ENCODE measurements at places on chromosomes 6 and 20.

DNA sequence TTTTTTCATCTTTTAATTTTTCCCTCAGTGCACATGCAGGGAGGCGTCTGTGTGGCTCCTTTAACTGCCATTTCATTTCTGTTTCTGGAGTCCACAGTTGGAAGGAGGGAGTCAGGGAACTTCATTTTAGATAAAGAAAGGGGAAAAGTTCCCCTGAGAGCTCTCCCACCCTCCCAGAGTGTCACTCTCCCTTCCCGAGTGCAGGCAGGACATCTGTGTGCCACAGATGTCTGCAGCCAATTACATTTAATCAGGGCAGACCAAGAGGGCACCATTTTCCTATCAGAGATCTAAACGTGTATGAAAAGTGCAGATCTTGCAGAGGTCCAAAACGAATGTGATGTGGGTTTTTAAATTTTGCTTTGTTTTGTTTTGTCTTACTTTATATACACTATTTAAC lies 96.6 kb downstream of the PXDC1 start:
- no peak for DNase-seq

GRCh38 chr20:35801865-35802264 lies 30.1 kb downstream of the PHF20 start:
- no peak for DNase-seq

GRCh38 chr6:138582573-138582972 lies 83.3 kb upstream of the NHSL1 start:
- no peak for DNase-seq

DNA sequence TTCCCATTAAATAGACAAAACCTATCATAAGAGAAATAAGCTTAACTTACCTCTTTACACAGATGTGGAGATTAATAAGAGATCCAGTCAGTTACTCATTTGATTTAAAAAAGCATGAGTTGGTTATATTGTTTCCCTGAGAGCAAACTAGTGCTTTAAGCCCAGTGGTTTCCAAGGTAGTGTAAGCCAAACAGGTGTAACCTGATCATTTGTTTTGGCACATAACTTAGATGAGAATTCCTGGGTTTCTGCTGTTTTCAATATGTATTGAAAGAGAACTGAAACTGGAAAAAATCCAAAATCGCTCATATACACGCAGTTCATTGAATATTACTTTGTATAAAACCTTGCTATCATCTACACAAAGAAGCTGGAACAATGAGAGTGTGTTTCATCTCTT lies 30.5 kb upstream of the SMIM8 start:
- no peak for DNase-seq

GRCh38 chr6:26389349-26389894 lies 6.5 kb downstream of the BTN2A2 start:
- DNase-seq, result no peak

DNA sequence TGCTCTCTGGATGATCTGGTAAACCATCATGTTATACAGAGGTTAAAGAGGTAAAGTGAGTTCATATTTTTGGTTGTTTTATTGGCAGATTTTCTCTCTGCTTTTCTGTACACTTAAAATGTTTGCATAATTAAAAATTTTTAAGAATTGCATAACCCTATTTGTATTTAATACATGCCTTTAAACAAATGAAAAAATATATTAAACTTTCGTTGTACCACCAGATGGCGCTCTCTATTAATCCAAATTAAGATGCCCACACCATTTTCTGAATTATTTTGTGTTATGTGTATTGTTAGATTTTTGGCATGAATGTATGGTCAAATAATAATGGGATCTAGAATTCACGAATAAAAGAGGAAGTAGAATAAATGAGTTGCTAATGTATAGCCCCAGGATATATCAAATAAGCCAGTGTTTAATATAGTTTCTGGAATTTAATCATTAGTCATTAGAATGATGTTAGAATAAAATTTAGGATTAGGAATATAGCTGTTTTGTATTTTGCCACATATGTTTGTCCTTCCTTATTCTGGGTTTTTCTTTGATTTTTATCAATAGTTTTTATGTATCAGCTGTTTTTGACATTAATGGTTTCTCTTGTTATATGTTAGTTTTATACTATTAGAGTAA lies 38.9 kb downstream of the SMAP1 start:
- peak; percentile 70 for DNase-seq

DNA sequence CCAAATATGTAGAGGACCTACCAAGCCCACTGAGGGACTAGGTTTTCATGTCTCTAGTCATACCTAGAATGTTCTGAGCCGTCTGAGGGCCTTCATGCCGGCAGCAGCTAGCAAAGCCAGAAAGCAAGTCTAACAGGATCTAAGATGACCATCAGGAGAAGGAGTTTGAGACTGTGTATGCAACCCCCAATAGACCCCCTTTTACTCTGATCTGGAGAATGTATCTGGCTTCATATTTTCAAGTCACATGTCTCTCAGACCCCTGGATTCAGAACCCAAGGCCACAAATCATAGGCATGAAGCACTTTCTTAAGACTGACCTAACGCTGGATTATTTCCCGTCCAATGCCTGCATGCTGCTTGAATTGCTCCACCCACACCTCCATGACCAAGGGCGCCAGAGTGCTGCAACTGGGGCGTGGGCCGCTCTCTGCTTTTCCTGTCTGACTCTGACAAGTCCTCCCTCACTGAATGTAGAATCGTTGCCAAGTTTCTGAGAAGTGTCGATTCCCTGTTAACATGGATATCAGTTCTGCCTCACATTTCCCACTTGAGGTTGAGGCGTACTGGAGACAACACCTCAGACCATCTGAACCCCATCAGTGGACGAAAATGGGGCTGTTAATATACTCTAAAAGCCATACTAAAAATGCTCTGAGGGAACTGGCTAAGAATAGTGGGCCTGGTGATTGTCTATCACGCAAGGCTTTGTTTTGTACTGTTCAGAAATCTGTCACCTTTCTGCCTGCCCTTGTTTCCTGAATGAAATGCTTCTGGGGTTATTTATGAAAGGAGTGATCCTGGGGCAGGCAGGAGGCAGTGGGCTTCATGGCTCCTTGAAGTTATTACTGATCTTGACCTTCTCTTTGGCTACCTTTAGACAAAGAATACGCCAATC lies 23.9 kb upstream of the ASXL1 start:
- DNase-seq, result peak; percentile 63

DNA sequence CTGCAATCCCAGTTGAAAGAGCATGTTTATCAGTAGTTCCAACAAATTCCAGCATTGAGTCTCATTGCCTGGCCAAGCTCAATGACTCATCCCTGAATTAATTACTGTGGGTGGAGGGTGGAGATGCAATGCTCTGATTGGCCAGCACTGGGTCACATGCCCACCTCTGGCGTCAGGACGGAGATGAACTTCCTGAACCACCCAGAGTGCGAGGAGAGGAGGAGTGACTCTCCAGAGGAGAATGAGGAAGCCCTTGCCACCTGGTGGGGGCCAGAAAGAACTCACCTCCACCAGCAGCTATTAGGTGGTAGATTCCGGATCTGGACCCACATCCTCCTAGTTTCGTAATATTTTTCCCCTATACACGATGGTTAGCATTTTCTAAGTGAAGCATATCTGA lies 283.9 kb downstream of the TBC1D7 start:
- DNase-seq, result no peak

DNA sequence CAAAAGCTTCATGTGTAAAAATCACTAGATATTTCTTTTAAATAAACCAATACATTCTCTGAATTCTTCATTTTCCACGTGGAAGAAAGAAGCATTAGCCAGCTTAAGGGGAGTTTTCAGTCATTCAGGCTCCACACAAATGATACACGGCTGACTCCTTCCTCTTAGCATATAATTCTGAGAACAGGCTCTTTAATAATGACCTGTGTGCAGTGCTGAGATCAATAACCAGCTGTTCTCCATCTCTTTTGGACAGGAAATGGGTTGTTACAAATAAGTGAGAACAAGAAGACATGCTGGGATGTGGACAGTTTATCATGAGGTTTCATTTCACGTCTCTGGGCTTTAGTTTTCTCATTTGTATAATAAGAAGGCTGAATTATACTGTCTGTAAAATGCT lies 146.9 kb upstream of the C6orf118 start:
- DNase-seq, result no peak

Data from CD4-positive, alpha-beta T cell treated with Interleukin-2 at 100 ng/mL for 4 hours (primary cell).